ENCODE measurements at places on chromosomes 3 and 15.

DNA sequence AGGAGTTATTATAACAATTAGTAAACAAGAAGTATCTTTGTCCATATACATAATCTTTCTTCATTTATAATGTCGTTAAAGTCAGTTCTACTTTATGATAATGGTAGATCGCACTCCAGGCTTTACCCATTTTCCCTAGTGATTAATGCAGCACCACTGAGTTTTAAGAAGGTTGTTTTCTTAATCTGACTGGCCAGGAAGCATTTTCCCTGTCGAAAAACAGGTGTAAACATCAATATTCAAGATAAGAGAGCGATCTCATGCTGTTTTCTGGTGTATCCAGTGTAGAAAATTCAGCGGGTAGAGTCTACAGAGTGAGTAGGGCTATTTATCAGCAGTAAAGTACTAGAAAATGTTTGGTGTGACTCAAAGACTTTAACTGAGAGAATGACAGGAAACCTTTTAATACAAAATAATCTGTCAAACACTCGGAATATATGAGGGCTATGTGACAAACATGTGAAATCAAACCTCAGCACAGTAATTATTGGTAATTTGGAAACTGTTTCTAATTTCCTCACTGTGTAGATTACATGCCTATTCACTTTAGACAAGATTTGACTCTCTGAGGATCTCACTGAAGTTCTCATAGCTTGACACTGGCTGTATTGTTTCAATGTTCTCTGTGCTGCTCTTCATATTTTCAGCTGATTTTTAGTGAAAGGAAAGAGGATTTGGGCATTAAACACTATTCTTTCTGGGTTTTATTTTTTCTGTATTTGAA lies 1013.2 kb downstream of the VGLL3 start:
- no peak for DNase-seq

- DNase-seq, result no peak
Observed at GRCh38 chr15:83087576-83087975, 19.9 kb upstream of the TM6SF1 start.

DNA sequence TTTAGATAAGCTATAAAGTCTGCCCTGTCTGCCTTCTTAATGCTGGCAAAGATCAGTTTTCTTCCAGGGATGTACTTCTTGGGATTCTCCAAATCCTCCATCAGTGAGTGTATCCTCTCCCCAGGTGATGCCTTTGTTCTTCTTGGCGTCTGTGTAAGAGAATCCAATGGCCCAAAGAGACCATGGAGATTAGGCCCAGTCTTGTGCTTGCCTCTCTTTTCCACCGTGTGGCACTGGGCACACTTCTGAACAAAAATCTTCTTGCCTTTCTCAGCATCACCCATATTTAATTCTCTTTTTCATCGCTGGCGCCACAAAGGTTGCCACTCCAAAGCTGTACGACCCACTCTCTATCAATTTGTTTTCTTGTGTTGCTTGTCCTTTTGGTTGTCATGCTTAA lies 32.2 kb upstream of the TAMM41 start:
- DNase-seq, result no peak

DNA sequence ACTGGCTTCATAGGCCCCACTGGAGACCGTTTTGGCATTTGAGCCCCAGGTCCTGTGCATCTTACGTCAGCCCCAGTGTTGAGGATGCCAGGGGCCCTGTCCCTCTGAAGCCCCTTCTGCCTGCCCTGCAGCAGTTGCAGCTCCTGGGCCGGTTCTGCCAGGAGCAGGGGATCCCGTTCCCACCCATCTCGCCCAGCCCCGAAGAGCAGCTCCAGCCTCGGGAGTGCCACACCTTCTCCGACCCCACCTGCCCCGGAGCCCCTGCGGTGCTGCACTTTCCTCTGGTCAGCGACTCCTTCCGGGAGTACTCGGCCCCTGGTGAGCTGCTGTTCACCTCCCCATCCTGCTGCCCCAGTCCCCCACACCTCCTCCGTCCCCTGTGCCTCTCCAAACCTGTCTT lies 8.6 kb downstream of the PLA2G4B start:
- no peak for DNase-seq

GRCh38 chr3:11072631-11073030 lies 80.1 kb downstream of the SLC6A1 start:
- no peak for DNase-seq
